ENCODE measurements at places on chromosomes 6 and 20.

DNA sequence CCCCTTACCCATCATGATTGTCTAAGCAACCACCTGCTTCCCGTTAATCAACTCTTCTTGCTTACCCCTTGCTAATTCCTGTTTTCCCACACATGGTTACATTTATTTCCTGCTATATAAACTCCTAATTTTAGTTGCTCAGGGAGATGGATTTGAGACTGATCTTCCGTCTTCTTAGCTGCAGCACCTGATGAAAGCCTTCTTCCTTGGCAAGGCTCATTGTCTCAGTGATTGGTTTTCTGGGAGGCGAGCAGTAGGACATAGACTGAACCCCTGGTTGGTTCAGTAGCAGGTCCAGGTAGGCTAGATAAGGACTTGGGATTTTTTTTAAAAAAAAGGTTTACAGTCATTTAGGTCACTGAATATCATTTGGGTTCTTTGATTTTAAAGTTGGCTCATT, 50.4 kb downstream of the PRND start:
- DNase-seq = no peak

GRCh38 chr6:85537055-85537494, 56.6 kb downstream of the SNX14 start:
- no peak for DNase-seq

DNA sequence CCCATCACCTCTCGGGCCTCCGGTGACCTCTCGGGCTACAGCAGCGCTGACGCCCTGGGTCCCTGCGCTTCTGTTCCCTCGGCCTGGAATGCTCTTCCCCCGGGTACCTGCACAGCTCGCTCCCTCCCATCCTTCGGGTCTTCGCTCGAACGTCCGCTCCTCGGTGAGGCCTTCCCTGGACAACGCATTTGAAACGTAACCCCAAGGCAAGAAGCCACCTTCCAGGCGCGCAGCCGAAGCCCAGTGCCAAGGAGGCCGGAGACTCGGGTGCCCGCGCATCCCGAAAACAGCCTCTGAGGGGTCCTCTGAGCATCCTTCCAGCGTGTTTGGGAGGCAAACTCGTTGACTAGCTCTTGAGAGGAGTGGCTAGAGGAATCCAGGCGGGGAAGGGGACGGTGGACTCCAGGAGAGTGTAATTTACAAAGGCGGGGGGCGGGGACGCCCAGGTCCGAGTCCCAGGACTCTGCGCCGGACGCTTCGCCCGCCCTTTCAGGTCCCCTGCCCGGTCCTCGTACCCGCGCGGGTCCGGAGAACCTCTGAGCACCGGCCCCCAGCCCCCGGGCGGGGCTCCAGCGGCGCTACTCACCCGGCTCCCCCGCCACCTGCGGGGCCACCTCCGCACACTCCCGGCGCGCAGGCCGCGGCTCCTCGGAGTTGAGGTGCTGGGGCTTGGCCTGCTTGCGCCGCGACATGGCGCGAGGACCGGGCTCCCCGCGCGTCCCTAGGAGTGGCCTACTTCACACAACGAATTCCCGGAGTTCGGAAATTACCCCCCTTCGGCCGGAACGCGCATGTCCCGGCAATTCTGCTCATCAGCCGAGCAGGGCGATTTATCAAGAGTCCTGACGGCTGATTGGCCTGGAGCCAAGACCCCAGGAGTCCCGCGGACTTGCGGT, 86.8 kb downstream of the ZFP64 start:
- no peak for DNase-seq

DNA sequence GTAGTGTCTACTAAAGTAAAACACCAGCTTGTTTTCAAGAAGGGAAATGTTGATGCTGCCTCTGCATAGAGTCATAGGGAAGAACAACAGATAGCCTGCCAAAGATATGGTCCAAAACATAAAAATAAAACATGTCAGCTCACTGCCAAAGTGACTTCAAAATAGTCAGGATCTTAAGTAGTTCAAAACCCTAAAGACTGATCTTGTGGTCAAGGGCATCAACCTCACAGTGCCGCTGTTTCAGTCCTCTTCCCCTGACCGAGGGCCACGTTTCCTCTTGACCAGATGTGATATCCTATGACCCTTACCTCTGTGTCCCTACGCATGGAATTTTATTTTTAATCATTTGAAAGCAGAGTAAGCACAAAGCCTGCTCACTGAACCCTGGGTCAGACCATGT, 104.2 kb upstream of the CNKSR3 start:
- no peak for DNase-seq

GRCh38 chr6:129248946-129249345, 366.0 kb downstream of the LAMA2 start:
- no peak for DNase-seq

GRCh38 chr6:52108128-52108527, 20.7 kb upstream of the PKHD1 start:
- no peak for DNase-seq

DNA sequence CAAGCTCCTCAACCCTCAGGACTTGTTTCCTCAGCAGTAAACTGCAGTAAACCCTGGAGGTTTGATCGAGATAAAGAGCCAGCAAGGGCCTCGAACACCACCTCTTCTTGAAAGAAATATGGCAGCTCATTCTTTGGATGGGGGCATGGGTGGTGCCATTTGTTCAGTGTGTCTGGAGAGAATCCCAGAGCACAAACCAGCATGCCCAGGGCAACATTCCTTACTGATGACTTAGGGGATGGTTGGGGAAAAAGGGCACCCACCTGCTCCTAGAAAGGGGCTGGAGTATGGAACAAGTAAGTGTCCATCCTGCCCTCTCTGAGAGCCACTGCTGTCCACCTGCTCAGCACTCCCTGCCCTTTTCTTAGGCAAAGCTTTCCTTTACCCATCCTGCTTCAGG, 31.3 kb upstream of the ZFAND3 start:
- DNase-seq = no peak

- no peak for DNase-seq
These were observed 252.1 kb downstream of the COL12A1 start for GRCh38 chr6:74953708-74954107.

DNA sequence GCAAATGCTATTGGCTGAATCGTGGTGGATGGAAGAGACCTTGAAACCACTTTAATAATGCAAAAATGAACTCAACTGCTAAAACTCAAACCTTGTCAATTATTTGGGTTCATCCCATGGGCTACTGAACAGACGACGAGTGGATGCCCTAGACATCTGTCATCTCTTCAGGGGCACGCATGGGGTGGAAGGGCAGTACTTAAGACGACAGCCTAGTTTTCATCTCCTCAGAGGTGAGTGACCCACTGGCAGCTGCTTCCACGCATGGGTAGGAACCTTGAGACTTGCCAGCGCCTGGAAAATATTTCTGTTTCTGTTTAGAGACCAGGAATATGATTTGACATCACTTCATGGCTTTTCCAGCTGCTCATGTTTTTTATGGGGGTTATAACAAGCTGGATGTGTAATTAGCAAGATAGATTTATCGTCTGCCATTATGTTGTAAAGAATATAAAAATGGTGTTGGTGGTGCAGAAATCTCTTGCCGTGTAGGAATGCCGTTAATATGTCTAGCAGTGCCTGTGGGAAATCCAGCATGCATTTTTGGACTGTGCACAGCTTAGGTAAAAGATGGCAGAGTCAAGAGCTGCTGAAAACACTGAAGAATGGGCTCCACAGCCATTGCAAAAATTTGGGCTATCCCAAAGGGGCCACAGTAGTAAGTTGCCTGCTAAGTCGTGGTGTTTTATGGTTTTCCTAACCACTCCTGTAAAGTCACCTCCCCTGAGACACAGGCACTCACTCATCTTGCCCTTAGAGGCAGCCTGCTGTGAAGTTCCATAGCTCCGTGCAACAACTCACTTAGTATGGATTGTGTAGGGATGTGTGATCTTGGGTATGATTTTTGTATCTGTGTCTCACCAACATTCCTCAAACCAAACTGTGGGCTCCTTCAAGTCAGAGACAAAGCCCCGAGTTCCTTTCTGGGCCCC, 203.3 kb downstream of the EYA2 start:
- DNase-seq = no peak

DNA sequence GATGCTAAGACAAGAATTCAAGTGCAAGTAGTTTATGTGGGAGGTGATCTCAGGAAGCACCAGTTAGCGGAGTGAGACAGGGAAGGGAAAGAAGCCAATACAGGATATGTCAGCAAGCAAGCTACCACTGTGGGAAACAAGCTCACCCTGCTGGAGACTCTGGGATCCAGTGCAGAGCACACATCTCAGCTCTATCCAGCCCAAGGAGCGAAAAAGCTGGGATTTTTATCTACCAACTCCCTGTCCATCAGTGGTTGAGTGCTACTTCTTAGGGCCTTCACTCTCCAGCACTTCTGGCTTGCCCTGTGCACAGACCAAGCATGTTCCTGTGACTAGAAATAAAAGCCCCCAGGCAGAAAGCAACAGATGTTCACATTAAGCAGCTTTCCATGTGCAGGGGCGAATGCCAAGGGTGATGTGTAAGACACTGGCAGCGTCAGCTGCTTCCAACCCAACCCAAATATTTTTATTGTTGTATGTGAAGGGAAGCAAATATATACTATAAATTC, 10.8 kb upstream of the RNF24 start:
- no peak for DNase-seq

DNA sequence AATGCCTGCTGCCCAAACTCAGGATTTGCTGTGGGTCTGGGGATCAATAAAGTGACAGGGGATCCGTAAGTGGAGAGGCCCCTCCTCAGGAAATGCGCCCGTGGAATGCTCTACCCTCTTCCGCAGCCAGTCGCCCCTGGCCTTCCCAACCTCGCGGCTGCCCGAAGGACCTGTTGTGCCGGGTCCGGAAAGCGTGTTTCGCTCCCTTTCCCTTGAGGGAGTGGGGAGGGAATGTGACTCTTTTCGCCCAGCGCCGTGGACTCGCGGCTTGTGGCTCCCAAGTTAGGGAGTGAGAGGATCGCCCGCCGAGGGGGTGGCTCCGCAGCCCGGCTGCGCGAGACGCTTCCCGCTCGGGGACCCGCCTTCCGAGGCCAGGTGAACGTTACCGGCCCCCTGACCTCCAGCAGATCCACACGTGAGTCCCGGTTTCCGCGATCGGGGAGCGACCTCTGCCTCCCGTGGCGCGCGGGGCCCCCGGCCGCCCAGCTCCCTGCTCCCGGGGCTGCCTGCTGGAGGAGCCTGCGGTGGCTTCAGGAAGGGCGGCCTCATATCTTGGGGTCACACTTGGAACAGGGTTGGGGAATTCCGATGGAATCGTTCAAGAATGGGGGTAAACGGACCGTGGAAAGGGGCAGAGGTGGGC, 666 bp downstream of the TPD52L1 start:
- no peak for DNase-seq

DNA sequence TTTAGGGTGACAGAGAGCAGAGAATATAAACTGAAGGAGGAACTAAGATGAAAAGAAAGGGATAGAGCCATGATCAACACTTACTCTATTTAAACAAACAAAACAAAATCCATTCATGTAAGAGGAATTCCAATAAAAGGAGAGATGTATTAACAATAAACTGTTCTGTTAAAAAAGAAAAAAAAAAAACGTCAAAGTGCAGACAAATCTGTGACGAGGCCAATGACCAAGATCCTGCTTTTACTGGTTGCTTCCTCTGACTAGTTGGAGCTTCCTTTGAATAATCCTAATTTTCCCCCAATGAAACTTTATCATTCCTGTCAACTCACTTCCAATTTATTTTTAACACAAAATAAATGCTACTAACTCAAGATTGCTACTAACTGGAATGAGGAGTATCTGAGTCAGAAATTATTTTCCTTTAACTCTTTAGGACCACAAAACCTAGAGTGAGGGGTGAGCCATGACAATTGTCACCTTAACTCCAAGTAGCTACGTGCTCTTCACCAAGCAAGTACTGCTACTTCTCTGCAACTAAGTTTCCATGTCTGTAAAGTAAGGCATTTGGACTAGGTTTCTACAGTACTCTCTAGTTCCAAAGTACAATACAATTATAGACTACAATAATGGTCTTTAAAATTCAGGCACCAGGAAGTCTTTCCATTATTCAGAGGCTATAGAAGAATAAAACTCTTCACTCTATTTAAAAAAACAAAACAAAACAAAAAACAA, 152.0 kb downstream of the PTPRK start:
- DNase-seq = no peak

DNA sequence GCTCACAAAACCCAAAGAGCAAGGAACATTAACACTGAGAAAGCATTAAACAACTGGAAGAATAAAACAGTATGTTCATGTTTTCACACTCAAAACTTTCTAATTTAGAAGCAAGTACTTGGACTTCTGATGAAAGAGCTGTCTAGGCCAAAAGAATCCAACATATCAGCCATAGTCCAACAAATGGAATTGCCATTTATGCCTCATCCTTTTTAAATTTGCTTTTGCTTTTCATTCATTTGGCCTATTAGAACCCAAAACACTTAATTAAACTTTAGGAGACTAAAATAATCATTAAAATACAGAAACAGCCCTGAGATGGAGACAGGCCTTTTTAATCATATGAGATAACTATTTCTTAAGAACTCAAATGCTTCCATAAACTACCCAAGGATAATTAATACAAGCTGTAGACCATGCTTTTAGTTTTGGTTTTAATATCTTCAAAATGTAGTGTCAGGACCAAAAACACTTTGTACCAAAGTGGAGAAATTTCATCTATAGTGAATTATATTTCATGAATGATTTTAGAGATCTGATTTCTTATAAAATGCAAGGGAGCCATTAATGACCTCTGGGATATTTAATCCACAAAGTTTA, 166.5 kb downstream of the KIF6 start:
- DNase-seq = no peak

DNA sequence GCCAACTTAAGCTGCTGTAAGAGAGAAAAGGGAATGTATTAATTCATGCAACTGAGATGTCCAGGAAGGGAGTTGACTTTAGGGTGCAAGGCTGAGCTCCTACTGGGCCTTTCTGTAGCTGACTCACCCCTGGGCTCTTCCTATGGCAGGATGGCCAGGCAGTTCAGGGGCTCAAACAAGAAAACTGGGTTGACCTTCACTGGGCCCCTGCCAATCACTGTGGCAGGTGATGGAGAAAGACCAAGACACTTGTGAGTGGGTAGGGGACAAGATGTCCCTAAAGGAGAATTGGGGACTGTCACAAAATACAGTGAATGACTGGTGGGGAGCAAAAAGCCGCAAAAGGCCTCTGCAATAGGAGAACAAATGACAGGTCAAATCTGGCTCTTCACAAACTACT, 21.5 kb upstream of the RALGAPA2 start:
- DNase-seq = no peak

Measured in stimulated activated CD8-positive, alpha-beta memory T cell treated with anti-CD3 and anti-CD28 coated beads, Interleukin-4, amount 100 ng/mL, for 4 hours (primary cell).